ENCODE measurements at places on chromosomes 6 and 20.

DNA sequence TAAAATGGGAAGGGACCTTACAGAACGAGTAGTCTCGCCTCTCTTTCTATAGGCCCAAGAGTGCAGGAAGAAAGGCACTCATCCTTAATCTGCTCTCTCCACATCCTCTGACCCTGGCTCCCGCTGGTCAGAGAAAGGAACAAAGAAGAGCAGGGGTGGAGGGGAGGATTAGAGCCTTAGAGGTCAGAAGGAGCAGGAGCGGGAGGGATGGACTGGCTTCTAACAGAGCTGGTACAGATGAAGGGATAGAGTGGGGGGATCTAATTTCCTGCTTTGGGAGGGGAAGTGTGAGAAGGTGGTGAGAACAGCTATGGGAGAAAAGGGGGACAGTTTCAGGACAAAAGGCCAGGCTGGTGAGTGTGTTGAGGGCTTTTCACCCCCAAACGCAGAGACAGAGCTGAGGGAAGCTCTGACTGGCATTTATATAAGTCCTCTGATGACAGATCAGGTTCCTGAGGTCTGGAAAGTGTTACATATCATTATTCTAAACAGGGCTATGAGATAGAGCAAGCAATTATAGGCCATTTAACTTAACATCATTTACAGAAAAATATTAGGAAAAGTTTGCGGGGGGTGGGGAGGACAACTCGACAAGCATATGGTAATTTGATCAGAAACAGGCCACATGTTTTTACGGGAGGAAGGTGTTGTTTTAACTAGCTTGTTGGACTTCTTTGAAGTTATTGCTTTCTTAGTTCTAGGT is 111.1 kb downstream of the FOXC1 start:
- DNase-seq, result no peak

DNA sequence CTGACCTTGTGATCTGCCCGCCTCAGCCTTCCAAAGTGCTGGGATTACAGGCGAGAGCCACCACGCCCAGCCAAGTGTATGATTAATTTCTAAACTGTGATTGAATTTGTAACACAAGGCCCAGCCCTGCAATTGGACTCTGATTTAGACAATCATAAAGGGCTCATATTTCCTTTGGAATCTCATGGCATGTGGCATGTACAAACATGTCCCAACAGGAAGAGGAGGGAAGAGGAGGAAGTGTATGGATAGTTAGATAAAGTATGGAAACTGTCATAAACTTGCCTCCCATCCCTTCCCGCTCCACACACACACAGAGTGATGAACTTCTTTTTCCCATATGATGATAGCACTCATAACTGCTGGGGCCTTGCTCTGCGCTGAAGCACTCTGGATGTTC is 27.2 kb upstream of the QKI start:
- DNase-seq, result no peak

GRCh38 chr6:79981652-79982051 is 22.8 kb upstream of the TTK start:
- DNase-seq, result no peak

- peak; percentile 35 for DNase-seq
Measured at GRCh38 chr6:138307816-138308730, 69.6 kb upstream of the SMIM28 start.

DNA sequence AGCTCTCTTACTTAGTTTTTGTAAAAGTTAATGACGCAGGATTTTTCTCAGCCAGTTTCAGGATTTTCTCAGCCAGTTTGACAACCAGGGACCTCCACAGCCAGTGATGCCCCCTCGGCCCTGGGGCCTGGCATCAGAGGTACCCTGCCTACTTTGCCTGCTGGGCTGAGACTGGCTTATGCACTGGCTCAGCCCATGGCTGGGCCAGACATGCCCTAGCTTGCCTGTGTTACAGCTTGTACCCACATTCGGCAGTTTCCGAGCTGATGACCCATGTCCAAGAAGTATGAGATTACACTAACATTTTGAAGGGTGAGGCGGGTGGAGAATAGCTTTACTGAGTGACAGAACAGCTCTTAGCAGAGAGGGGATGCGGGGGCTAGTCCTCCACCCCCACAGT is 406.1 kb upstream of the HSF2 start:
- no peak for DNase-seq

DNA sequence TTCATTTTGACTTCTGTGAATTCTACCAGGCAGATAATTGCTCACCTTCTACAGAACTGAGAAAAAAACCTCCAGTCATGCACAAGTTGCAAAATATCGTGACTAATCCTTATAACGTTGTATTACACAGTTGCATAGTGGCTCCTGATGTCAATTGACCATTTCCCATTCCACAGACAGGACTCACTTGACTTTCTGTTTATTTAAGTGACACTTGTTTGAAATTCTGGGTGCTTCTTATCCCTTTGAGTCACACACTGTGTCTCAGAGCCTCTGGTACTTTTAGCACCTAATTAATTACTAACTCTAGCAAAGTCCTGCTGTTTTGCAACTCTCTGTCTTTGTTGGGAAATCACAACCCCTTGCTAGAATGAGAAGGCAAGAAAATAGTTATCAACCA is 16.2 kb upstream of the RSPO3 start:
- DNase-seq, result no peak

DNA sequence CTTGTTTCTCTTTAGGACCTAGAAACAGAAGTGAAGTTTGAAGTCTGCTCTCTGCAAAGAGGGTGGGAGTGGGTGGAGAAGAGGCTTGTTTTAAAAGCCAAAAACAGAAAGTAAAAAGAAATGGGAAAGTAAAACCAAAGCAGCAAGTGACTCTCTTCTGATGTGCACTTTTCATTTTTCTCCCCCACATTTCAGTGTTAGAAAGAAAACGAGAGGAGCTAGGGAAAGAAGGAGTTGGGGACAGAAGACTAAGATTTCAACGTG is 1.3 kb downstream of the C6orf141 start:
- no peak for DNase-seq

DNA sequence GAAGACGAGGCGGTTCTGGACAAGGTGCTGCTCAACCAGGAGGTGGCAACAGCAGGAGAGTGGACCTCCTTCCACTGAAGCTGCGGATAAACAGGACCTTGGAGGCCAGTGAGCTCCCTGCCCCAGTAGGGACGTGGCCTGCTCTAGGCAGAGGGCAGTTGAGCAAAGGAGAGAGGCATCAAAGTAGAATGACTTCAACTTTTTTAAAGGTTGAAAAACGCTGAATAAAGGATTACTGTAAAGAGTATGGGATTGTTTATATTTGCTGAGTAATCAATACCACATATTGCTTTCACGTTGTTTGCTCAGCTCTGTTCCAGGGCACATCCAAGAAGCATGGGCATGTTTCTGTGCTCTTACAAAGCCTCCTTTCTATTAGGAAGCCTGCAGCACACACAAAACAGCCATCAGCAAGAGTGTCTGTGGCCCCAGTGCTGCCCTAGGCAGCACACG is 48.1 kb downstream of the ERMARD start:
- DNase-seq, result peak; percentile 32

DNA sequence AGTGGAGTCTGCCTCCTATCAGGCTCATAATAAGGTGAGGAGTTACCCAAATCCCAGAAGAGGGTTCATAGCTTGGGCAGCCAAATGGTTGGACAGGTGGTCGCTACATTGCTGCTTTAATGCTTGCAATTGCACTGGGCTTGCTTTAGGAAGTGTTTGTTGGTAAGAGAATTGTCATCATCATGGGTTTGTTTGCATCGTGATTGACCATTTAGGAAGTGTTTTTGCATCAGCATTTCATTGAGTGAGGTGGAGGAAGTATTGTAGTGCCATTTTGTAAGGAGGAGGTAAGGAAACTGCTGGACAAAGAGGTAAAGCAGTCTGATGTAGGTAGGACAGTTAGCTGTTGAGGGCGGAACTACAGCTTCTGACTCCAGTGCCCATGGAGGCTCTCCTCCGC is 101.5 kb downstream of the ARID1B start:
- DNase-seq, result no peak

- DNase-seq, result no peak
Measured at GRCh38 chr20:35004749-35005462, 49.2 kb downstream of the MYH7B start.

All from hippocampal formation (tissue), 2 donors.